Purkinje cell (primary cell): ENCODE measurements at places on chromosomes 4 and X. TPM values are rescaled to one million over a fixed set of nuclear protein-coding genes. Genes with fewer than 3 reads are reported as not detected.

Gene HERC6
- 2.6 and 10.1 TPM in 2 replicates for polyA plus RNA-seq

Gene BEX4
- polyA plus RNA-seq = 241 and 356 TPM in 2 replicates

Gene TMEM35A
- 40.4 and 57.0 TPM in 2 replicates for polyA plus RNA-seq

Gene ARAF
- polyA plus RNA-seq = 7.0 and 9.1 TPM in 2 replicates

Gene GAB1
- 2.4 and 2.8 TPM in 2 replicates for polyA plus RNA-seq

Gene HMGN5
- 18.7 and 38.0 TPM in 2 replicates for polyA plus RNA-seq

Gene RASL11B
- polyA plus RNA-seq = 1.4 and 12.6 TPM in 2 replicates

Gene USP46
- polyA plus RNA-seq = 80.9 and 83.1 TPM in 2 replicates

Gene MAGEC2
- polyA plus RNA-seq = not detected in 2 replicates

Gene GPC3
- 3.6 and 4.9 TPM in 2 replicates for polyA plus RNA-seq

Gene USP26
- polyA plus RNA-seq = not detected in 2 replicates

Gene OPN1MW3
- not detected in 2 replicates for polyA plus RNA-seq

Gene STK32B
- 0.45 and 1.1 TPM in 2 replicates for polyA plus RNA-seq

Gene PF4V1
- polyA plus RNA-seq = not detected in 2 replicates

Gene TRIM61
- polyA plus RNA-seq = 3.1 and 3.8 TPM in 2 replicates

Gene FAM149A
- polyA plus RNA-seq = 3.6 and 11.1 TPM in 2 replicates

Gene TREX2
- polyA plus RNA-seq = not detected in 2 replicates

Gene TIMM17B
- polyA plus RNA-seq = 63.1 and 65.6 TPM in 2 replicates

Gene NUDT10
- polyA plus RNA-seq = 11.0 and 16.6 TPM in 2 replicates

Gene PNMA6A
- polyA plus RNA-seq = 8.3 and 14.3 TPM in 2 replicates

Gene LRP2BP
- 4.3 and 4.5 TPM in 2 replicates for polyA plus RNA-seq

Gene RLIM
- 14.2 and 25.7 TPM in 2 replicates for polyA plus RNA-seq

Gene PHKA1
- polyA plus RNA-seq = 0.06 and 1.0 TPM in 2 replicates

Gene BTK
- not detected in 2 replicates for polyA plus RNA-seq

Gene RTL3
- not detected in 2 replicates for polyA plus RNA-seq

Gene NWD2
- polyA plus RNA-seq = 21.9 and 25.4 TPM in 2 replicates

Gene AFF2
- 5.5 and 6.3 TPM in 2 replicates for polyA plus RNA-seq

Gene FGF5
- polyA plus RNA-seq = 0.99 and 1.8 TPM in 2 replicates

Gene ANXA3
- 0.48 and 1.5 TPM in 2 replicates for polyA plus RNA-seq

Gene PCYT1B
- 0.71 and 0.88 TPM in 2 replicates for polyA plus RNA-seq

Gene PLAC1
- not detected in 2 replicates for polyA plus RNA-seq

Gene RHOXF1
- polyA plus RNA-seq = 1.8 TPM in 1 of 2 replicates, not detected in the other

Gene FMR1NB
- polyA plus RNA-seq = not detected in 2 replicates

Gene OPN1MW2
- polyA plus RNA-seq = not detected in 2 replicates

Gene ZGRF1
- 1.7 and 7.7 TPM in 2 replicates for polyA plus RNA-seq

Gene UNC5C
- 12.5 and 13.2 TPM in 2 replicates for polyA plus RNA-seq

Gene USP53
- polyA plus RNA-seq = 27.9 and 30.0 TPM in 2 replicates

Gene GAGE12F
- polyA plus RNA-seq = not detected in 2 replicates

Gene TRIM75
- not detected in 2 replicates for polyA plus RNA-seq

Gene CSAG1
- polyA plus RNA-seq = 0.86 TPM in 1 of 2 replicates, not detected in the other

Gene ESX1
- not detected in 2 replicates for polyA plus RNA-seq

Gene KDM5C
- polyA plus RNA-seq = 3.4 and 6.9 TPM in 2 replicates

Gene ATP1B4
- polyA plus RNA-seq = not detected in 2 replicates

Gene HSD17B13
- polyA plus RNA-seq = 0.31 and 1.1 TPM in 2 replicates

Gene TMPRSS11B
- not detected in 2 replicates for polyA plus RNA-seq

Gene GPRIN3
- polyA plus RNA-seq = 0.83 and 0.92 TPM in 2 replicates

Gene PALLD
- 6.2 and 10.2 TPM in 2 replicates for polyA plus RNA-seq

Gene GAB3
- polyA plus RNA-seq = 0.60 and 2.0 TPM in 2 replicates

Gene ODAPH
- 0.94 TPM in 1 of 2 replicates, not detected in the other for polyA plus RNA-seq

Gene BLOC1S4
- polyA plus RNA-seq = 1.8 and 5.2 TPM in 2 replicates

Gene STAP1
- not detected in 2 replicates for polyA plus RNA-seq

Gene AFM
- not detected in 2 replicates for polyA plus RNA-seq

Gene RRH
- 0.38 and 0.89 TPM in 2 replicates for polyA plus RNA-seq

Gene FAM184B
- 2.3 and 3.1 TPM in 2 replicates for polyA plus RNA-seq

Gene RGN
- 9.6 and 21.0 TPM in 2 replicates for polyA plus RNA-seq

Gene PLP1
- polyA plus RNA-seq = 23.2 and 43.0 TPM in 2 replicates

Gene POU4F2
- not detected in 2 replicates for polyA plus RNA-seq
